Jurkat, Clone E6-1 (cell line): ENCODE measurements at places on chromosomes 4 and X.

DNA sequence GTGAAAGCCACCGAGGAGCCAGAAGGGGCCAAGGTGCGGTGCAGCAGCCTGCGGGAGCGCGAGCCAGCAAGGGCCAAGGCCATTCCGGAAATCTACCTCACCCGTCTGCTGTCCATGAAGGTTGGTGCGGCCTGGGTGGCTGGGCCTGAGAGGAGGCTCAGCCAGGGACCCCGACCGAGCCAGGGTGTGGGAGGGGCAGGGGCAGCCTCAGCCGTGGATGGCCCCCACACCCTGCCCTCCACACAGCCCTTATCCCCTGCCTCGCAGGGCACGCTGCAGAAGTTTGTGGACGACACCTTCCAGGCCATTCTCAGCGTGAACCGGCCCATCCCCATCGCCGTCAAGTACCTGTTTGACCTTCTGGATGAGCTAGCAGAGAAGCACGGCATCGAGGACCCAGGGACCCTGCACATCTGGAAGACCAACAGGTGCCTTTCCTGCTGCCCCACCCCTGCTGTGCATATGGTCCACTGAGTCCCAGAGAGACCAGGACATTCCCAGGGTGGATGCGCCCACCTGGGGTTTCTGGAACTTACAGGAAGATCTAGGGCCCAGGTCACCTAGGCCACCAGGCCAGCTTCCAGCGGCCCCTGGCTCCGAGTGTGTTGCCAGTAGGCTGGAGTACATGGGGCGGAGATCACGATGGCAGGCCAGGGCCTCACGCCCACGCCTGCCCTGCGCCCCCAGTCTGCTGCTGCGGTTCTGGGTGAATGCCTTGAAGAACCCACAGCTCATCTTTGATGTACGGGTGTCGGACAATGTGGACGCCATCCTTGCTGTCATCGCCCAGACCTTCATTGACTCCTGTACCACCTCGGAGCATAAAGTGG is 3.4 kb upstream of the SRPK3 start:
- DNase-seq = no peak

DNA sequence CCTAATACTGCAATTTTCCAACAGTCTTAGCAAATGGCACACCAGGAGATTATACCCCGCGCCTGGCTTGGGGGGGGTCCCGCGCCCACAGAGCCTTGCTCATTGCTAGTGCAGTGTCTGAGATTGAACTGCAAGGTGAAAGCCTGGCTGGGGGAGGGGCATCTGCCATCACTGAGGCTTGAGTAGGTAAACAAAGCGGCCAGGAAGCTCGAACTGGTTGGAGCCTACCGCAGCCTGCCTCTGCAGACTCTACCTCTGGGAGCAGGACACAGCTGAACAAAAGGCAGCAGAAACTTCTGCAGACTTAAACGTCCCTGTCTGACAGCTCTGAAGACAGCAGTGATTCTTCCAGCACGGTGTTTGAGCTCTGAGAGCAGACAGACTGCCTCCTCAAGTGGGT is 172.8 kb upstream of the NAP1L5 start:
- no peak for DNase-seq

DNA sequence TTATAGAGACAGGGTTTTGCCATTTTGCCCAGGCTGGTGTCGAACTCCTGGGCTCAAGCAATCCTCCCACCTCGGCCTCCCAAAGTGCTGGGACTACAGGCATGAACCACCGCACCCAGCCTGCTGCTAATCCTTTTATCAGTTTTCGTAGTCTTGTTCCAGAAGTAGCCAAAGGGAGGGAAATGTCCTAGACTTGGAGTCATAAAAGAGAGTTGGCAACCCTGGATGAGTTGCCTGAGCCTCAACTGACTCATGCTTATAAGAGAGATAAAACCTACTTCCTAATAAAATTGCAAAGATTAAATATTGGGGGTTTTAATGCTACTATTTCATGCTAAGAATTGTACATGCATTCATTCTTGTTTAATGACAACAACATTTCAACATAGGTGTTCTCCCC is 44.3 kb downstream of the CD40LG start:
- no peak for DNase-seq

- peak; percentile 63 for DNase-seq
Observed at GRCh38 chrX:53435997-53436396, 1.8 kb upstream of the HSD17B10 start.

DNA sequence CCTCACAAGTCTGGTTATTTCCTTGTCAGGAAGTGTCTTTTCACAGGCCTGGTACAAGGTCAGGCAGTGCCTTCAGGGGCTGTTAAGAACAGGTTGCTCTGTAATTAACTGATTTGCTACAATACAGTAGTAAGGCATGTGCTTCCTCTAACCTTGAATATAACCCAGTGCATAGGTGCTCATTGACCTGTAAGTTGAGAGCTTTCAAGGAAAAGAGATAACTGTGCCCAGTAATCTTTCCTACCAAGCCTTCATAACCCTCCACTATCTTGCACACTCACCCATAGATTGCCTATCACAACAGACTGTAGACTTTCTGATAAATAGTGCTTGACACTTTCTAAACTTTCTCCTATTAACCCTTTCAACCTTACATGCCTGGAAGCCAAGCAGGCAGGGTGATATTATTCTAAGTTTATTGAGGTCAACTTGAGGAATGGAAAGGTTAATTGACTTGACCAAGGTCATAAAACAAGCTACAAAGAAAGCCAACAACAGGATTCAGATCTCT is 148.1 kb downstream of the PPARGC1A start:
- DNase-seq = no peak

- DNase-seq = no peak
Observed at GRCh38 chr4:95343235-95343634, 205.5 kb downstream of the UNC5C start.
